ENCODE measurements at places on chromosomes 2 and 18.

DNA sequence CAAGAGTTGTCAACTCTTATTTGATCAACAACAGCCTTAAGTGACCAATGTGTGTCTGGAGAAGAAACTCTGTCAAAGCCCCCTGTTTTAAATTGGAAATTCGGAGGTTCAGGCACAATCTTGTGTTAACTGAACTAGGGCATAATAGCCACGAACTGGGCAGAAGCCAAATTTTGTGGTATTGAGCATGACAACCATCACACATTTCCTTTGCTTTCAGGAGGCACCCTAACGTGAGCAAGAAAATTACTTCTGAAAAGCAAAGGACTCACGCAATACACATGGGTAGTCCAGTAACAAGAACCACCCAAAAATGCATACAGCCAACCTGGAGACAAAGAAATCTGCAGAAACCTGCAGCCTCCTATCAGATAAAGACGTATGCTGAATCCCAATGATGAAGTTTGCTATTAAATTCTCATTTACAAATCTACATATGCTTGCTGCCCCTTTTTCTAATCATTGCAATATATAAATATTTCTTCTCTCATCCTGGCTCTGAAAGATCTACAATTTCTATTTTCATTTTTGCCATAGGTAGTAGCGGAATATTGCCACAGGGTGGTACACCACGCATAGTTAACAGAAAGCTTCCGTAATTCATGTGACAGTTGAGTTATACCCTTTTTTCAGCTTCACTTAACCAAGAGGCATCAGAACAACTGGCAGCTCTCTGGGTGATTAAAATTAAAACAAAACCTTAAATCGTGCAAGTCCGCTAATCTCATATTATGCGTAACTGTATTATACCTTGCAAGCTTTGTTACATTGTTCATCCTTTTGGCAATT is 495.8 kb downstream of the NRXN1 start:
- DNase-seq, result no peak

DNA sequence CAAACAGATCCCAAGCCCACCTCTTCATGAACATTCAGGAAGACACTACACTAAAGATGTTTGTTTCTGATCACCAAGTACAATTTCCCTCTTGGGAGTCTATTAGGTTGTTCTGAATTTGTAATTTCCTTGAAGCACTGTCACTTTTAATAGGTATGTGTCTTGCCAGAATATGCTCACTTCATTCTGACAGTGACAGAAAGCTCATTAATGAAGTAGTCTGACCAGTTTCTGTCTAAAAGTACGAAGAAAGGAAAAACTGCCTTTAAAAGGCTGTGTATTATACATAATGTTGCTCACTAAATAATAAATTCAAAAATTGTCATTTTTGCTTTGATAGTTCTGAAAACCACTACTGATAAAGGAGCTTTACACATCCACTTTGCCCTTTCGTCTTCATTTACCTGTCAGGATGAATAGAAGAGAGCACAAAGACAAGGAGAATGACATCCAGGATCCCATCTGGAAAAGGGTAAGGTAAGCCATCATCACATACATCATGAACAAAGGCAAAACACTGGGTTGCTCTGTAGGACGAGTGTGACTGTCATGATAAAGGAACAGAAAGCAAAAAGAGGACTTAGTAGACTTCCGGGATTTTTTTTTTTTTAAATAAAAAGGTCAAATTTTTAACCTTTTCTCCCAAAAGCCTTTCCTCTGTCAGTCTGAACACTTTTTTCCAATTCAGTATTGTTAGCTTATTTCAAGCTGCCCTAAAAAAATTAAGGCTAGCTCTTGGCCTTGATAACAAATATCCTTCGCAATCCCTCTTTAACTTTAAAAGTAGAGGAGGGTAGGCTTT is 103.4 kb downstream of the METTL8 start:
- DNase-seq, result no peak

DNA sequence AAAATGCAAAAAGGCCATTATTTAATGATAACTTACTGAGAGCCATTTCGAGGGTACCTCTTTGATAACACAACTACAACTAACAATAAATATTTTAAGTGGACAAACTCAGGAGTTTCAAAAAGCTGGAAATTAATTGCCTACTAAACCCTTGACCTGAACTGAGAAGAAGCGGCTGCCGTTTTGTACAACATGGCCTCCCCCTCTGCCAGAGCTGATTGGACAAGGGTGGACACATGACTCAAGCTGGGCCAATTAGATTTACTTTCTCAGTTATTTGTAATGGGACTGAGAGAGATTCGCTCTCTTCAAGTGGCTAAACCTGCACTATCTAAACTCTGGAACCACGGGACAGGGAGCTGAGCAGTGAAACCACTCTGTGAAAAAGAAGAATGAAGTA is 135.9 kb upstream of the SERPINE2 start:
- DNase-seq, result no peak

GRCh38 chr2:215293879-215294278 is 18.0 kb upstream of the ATIC start:
- DNase-seq, result no peak

DNA sequence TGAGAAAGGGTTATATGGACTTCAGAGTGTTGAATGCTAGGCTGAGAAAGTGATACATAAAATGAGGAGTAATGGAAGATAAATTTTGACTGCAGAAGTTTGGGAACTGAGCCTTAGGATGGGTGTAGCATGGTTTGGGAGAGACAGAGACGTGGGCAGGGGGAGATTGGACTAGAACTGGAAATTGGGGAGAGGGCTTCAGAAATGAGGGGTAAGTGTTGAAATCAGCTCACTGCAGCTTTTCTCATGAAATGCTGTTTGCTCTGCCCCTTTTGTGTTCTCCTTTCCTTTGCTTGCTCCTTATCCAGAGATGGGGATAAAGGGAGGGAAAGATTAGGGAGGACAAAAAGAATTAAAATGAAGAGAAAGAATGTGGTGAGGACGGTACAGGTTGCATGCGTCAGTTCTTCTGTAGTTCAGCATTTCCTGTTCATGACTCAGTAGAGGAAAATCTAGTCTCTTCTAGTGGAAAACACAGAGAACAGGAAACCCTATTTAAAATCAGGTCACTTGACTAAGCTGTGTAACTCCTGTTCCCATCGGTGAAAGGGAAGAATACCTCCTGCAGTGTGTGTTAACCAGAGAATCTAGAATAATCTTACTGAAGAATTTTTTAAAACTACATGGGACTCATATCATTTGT is 105.6 kb downstream of the CRIM1 start:
- peak; percentile 78 for DNase-seq

Data from BJ (cell line).